Pons (tissue), 1 donor: ENCODE measurements at places on chromosomes 7 and 10.

- DNase-seq, result no peak
Measured at GRCh38 chr7:110568388-110568787, 522.5 kb upstream of the LRRN3 start.

DNA sequence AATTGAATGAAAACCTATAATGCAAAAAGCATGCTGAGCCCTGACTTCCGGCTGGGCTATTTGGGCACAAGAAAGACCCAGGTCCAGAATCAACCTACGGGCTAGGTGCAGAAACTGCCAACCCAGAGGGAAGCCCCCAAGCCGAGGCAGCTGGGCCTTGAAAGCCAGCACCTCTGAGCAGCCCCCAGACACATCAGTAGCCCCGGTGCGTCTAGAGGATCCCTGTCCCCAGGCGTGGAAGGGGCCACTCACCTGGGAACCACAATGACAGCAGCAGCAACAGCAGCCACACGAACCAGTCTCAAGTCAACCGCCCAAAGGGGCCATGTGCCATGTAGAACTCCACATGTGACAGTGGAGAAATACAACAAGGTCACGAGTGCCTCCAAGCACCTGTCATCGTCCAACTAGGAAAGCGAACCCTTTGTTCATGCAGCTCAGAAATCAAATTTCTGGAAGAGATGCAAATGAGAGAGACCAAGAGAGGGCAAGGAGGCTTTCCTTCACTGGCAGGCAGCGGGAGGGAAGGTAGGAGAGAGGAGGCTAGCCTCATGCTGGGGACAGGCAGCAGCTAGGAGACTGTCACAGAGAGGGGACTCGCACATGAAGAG, 57.5 kb upstream of the CHST15 start:
- DNase-seq, result no peak

DNA sequence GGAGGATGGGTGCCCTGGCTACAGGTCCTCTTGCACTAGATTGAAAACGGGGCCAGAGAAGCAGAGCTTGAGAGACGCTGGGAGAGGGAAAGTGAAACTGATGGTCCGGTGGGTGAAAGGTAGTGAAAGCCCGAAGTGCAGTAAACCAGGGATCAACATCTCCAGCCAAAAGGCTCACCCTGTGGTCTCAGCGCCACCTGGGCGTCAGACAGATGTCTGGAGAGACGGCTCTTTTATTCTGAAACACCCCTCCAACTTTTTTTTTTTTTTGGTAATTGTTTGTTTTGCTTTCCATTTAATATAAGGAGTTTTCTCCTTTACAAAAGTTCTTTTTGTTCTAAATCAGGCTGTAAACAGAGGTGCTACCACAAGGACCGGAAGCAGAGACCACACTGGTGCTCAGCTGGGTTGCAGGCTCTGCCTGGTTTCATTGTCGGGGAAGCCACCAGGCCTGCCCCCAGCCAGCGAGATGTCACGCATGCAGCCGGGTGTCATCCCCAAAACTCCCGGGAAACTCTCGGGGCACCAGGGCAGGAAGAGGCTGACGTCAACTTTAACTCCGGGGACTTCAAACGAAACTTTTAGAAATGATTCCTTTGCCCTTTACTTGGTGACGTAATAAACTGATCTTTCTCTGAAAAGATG, 11.2 kb downstream of the IL2RA start:
- DNase-seq, result peak; percentile 38

DNA sequence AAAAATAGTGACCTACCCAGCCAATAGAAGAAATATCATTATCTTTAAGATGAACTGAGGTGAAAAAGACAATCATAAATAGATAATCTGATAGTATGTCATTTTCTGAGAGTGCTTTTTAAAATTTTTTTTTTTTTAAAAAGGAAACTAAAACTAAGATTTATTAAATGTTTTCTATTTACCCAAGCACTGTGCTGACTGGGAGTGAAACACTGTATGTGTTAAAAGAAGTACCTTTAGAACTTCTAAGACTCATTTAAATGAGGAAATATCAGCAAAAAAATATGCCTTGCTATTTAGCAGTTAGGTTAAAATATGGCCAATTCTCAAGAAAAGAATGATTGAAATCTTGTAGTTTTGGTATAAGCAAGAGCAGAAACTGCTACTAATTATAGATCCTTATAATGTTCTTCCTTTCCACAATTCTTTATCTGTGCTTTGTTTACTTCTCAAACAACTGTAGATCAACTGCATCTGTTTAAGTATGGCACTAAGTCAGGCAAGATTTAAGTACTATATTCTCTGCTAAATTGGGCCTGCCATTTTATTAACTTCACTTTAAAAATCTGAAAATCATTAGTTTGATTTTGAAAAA, 39.5 kb upstream of the WNT2 start:
- no peak for DNase-seq

- peak; percentile 66 for DNase-seq
Measured at GRCh38 chr10:7410862-7411670, at the start of gene SFMBT2. Gene SFMBT2, minus strand, starts transcription at chr10:7411034. Its CDS starts 29,136 bp downstream, at chr10:7381898.

DNA sequence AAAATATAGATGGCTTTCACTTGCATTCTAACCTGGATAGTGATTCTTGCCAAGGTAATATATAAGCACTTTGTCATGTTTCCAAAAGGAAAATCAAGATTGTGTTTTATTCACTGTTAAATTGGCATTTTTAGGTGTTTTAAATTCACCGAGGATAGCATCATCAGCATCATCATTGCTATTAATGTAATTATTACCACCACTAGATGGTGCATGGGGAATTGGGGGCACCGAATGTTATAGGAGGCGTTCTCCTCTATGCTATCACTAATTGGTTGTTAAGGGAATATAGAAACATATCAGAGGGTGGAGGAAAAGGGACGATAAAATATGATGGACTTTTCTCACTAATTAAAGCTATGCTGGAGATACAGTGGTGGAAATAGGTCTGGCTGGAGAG, 95.5 kb downstream of the CELF2 start:
- DNase-seq, result peak; percentile 25

DNA sequence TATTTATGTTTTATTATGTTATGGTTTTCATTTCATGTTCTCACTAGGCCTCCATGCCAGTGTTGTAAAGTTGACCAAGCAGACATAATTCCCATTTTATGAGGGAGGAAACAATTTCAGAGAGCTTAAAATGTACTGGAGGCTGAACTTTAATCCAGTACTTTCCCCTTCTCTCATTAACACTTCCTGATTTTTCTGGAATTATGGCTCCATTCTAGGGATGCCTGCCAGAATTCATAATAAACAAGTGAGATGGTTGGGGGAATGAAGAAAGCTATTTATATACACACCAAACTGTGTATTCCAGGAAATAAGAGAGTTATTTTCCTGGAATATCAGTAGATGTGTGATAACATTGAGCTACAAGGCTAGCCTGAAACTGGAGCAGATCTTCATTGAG, 6.9 kb downstream of the TMEM236 start:
- no peak for DNase-seq

- no peak for DNase-seq
Measured at GRCh38 chr7:289209-289755, 688 bp upstream of the FOXL3 start.

- no peak for DNase-seq
Measured at GRCh38 chr7:18064242-18064838, 36.7 kb upstream of the PRPS1L1 start.

- no peak for DNase-seq
Measured at GRCh38 chr7:118110178-118110925, 73.6 kb upstream of the LSM8 start.

GRCh38 chr10:78066728-78067430, 33.2 kb downstream of the RPS24 start:
- no peak for DNase-seq

- DNase-seq, result no peak
Measured at GRCh38 chr7:150507947-150508602, 6.6 kb upstream of the GIMAP7 start.

GRCh38 chr10:33178026-33178755, 156.3 kb downstream of the NRP1 start:
- DNase-seq, result no peak

- peak; percentile 53 for DNase-seq
Measured at GRCh38 chr7:134888141-134888740, 98.1 kb upstream of the AGBL3 start.

GRCh38 chr10:123083811-123084210, 52.0 kb upstream of the HMX3 start:
- DNase-seq, result no peak

GRCh38 chr10:15518250-15518649, 147.2 kb upstream of the FAM171A1 start:
- DNase-seq, result no peak

- no peak for DNase-seq
Measured at GRCh38 chr10:23694921-23695824, 256.3 kb downstream of the OTUD1 start.

DNA sequence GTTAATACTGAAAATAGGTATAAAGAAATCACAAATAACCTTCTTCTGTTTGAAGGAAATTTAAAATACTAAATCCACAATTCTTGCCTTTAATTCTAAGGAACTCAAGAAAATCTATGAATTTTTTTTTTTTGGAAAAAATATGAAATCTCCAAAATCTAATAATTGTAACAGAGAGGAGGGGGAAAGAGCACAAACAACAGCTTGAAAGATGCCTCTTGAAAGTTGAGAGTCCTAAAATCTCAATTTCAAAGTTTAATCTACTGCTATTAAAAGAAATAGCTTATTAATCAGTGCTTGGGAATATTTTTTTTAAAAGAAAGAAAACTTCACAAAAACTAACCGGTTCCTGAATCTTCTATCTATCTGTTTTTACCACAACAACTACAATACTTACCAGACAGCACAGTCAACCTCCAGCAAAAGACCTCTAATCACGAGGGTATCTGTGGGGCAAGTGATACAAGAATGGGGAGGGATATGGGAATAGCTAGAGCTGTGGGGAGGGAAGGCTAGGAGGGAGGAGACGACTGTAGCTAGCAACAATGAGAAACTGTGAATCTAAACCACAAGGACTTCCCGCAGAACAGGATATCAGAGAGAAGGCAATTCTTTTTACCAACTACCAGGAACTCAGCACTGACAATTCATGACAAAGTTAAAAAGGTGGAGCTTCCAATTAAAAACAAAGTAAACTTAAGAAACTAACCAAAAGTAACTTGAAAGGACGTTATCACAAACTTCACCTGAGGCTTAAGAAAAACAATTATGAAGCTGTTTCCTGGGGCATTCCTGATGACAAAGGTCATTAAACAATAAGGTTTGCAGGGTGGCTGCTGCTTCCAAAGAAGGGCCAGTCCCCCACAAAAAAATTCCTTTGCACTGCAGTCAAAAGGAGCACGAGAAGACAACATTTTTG, at the start of gene USP54:
Gene USP54, minus strand, starts transcription at position 462 of the 919 bp plus-strand sequence. CDS start 15,684 bp downstream, outside the sequence.
- peak; percentile 96 for DNase-seq

DNA sequence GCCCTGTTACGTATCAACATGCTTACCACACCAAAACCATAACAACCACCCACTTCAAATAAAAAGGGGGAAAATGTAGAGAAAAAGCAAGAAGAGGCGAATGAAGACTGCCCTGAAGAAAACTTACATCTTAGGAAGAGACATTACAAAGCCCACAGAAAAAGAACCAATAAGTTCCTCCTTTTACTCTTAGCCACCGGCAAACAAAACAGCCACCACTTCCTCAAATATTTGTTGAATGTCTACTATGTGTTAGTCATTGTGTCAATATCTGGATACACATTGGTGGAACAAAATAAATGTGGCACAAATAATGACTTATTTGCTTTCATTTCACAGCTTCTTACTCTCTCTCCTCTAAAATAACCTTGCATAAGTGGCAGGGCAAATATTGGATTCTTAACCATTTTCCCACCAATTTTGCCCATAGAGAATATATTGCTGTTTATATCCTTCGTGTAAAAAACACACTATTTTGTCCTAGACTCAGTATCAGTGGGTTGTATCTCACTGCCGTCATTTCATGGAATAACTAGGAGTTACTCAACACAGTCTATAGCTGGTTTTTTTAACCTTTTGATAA, 106.8 kb downstream of the ANK3 start:
- peak; percentile 70 for DNase-seq
